GM10248 (cell line): ENCODE measurements at places on chromosomes 7 and 10.

GRCh38 chr7:97133159-97133558, 15.7 kb downstream of the SDHAF3 start:
- DNase-seq = no peak

GRCh38 chr10:121854809-121855445, 72.9 kb downstream of the ATE1 start:
- no peak for DNase-seq

- DNase-seq = peak; percentile 60
Observed at GRCh38 chr7:44072364-44073231, 7.2 kb upstream of the PGAM2 start.

- DNase-seq = no peak
Observed at GRCh38 chr7:138979226-138979979, 1.8 kb downstream of the KIAA1549 start.

DNA sequence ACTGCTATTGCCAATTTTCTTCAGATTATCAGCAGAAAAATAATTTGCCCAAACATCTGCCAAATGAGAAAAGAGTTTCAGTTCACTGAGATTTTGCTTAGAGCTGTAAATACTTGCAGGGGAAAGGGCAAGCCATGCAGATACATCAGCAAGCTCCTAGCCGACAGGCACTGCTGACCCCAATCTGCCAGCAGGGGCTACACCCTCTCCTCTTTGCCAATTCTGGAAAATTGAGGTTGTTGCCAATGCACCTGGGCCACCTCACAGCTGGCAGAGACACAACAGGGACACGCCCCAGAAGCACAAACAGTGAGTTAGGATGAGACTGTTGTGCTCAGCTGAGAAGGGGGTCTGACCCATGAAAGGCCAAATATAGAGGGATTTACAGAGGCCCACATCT, 129.5 kb upstream of the MYO3A start:
- DNase-seq = no peak

- DNase-seq = no peak
Observed at GRCh38 chr10:81040940-81041339, 503.2 kb downstream of the SH2D4B start.

DNA sequence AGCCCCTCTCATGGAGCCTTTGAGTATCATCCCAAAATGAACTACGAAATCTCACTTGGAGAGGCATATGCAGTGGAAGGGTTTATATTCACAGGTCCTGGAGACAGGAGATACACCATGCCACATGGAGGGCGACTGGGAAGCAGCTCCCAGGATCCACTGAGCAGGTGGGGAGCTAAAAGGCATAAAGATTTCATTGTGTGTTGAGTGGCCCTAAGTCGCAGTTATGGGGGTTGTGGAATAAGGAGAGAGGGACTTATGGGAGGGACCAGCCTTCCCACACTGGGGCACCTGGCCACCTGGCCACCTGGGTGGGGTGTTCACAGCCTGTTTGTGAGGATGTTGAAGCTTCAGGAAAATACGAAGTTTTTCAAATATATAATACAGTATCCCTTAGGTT, 37.0 kb upstream of the CHST3 start:
- DNase-seq = no peak

DNA sequence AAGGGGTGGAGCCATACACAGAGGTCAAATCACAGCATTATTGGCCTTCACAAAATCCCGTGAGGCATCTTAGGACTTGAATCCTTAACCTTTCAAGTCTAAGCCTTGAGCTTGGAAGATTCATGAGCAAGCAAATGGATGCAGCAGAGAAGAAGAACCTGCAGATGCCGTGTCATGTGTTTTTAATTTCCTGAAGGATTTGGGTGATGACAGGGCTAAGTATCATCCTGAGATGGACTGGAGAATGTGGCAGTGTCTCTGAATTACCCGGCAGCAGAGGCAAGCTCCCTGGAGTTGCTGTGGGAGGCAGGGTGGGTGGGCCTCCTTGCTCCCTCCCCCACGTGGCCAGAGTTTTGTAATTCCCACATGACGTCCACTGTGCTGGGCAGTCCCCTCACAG, 50.8 kb downstream of the GCC1 start:
- DNase-seq = no peak

GRCh38 chr7:142669074-142669654, 80.1 kb upstream of the PRSS1 start:
- no peak for DNase-seq

GRCh38 chr7:77570330-77571011, 33.4 kb downstream of the PTPN12 start:
- no peak for DNase-seq
